ENCODE measurements at places on chromosomes 2 and 18.

GRCh38 chr2:157931542-157931941 lies 55.4 kb upstream of the ACVR1 start:
- no peak for DNase-seq

DNA sequence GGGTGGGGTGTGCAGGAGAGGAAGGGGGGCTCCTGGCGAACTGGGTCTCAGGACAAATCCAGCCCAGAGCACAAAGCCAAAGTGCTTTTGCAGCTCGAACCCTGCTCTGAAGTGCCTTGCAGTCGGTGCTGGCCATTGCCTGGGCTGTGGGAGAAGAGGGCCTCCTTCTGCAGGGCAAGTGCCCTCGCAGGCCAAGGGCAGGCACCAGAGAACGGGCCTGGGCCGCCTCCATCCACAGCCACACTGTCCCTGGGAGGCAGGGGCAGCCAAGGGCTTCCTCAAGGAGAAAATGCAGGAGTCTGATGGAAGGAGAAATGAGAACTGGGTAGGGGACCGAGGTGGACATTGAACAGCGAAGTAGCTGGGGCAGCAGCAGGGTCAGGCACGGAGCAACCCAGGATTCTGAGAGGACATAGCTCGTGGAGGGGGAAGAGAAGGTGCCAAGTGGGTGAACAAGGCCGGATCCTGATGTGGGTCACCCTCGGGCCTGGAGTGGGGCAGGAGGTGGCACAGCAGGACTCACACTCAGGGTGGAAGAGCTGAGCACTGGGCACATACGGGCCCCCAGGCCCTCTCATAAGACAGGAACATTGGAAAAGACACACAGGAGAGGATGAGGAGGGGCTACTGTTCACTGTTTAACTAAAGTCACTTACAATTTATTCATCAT lies 312.8 kb upstream of the SALL3 start:
- DNase-seq, result no peak

- DNase-seq, result no peak
These were observed 14.0 kb downstream of the NABP1 start for GRCh38 chr2:191691898-191692297.

DNA sequence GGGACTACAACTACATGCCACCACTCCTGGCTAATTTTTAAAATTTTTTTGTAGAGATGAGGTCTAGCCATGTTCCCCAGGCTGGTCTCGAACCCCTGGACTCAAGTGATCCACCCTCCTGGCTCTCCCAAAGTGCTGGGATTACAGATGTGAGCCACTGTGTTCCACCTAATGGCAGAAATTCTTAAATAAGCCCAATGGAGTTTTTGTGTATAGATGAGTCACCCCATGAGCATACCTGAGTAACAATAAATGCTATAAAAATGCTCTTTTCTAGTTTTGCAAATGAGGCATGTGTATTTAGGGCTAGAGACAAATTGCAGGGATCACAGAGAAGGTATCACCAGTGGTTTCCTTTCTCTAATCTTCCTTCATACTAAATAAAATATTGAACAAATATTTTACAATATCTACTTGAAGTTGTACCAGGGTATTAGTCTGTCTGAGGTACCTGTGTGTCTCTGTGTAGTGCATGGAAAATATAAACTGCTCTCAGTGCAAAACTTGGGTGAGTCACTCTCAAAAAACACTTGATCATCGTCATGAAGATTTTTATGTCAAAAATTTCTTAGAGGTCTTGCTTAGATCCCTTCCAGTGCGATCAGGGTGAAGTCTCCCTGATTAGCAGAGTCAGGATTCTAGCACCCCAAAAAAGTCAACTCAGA lies 337.1 kb upstream of the MMADHC start:
- no peak for DNase-seq

DNA sequence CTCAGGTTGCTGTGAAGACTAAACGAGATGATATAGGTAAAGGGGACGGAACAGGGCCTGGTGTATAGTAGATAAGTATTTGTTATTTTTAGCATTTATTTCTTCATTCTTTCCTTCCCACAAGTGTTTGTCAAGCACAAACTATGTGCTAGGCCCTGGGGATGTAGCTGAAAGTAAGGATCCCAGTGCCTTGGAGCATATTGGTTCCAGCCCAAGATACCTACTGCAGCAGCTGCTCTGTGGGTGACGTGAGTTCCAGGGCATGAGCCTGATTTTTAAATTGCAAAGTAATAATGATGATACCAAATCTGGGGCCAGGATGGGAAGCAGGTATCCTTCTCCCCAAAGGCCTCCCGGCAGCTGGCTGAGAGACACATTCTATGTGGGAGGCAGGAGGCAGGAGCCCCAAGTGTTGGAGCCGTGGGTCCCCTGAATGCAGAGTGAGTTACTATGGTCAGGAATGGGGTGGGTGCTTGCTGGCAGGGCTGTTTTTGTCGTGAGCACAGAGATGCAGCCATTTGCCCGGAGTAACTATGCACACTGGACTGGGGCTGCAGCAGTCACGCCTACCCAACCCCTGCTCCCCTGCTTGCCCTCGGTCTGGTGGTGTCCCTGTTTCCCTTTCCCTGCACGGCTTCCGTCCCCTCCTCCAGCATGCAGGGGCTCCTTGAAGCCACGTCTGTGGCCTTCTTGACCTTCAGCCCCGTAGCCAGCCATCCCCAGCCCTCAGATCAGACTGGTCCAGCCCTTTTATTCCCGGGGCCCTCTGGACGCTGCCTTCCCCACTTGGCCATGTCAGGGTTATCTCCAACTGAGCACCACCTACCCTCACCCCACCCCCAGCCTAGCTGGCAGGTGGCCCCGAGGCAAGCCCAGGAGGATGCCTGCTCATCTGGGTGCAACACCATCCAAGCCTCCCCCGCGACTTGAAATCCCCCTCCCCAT lies 52.4 kb downstream of the INHBB start:
- no peak for DNase-seq

GRCh38 chr2:127219171-127220070 lies 678 bp downstream of the CYP27C1 start:
- DNase-seq, result no peak

DNA sequence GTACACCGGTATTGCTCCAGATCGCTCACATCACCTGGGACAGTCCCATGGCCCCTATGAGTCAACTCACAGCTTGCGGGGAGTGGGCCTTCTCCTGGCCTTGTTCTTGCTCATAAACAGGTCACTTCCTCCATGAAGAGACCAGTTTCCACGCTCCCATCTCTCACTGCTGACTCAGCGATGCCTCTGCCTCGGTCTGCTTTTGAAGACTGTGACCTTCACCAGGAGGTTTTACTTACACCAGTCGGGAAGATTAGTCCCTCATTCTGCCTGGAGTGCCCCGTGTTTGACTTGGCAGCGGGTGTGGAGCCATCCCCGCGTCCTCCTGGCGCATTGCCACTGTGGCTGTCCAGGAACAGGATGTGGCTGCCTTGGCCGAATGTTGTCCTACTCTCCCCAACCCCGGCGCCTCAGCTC lies 159.8 kb downstream of the RHBDD1 start:
- no peak for DNase-seq

- no peak for DNase-seq
These were observed 20.1 kb upstream of the MREG start for GRCh38 chr2:216033403-216033802.

GRCh38 chr2:37721201-37721560 lies 49.7 kb upstream of the CDC42EP3 start:
- no peak for DNase-seq
